H1 (cell line): ENCODE measurements at places on chromosomes 3 and 15. TPM values are rescaled to one million over a fixed set of nuclear protein-coding genes. Genes with fewer than 3 reads are reported as not detected.

GRCh38 chr3:128193168-128193567 lies 39.9 kb downstream of the EEFSEC start:
- DNase-seq, result no peak

The CRABP1 gene
- total RNA-seq, result 385 and 388 TPM in 2 replicates

- no peak for DNase-seq
Measured at GRCh38 chr15:98805434-98806274, 157.3 kb downstream of the IGF1R start.

DNA sequence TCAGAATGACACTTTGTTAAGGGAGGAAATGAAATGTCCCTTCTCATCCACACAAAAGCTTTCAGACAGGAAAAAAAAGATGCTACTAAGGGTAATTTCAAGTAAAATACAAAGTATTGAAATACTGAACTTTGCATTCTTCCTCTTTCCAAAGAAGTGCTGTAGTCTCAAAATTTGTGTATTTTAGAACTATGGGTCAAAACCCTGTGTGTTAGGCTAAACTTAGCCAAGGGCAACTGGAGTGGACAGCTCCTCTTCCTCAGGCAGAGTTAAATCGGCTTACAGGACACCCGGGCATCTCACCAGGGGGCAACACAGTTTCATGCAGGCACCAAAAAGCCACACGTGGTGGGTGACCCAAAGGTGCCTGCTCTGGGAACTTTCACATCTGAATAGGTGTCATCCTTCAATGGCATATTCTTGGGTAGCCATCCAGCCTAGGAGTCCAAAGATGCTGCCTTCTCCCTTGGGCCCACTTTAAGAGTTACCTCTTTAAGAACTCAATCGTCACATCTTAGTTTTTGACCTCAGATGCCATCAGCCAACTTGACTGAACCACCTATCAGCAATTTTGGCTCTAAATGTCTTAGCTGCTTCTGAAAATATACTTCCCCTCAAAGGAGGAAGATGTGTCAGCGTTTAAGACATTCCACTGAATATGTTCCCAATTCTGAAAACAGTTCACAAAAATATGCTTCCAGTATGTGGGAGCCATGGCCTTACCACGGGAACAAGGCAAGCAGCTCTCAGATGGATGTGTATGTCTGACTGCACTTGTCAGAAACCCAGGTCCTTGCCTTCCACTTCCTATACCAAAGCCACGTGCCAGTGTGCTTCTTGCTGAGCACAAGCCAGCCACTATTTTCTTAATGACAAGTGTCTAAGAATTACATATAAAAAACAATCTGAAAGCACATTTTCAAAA lies 32.2 kb upstream of the MUC13 start:
- no peak for DNase-seq

GRCh38 chr3:111314181-111314873 lies 227.7 kb upstream of the CD96 start:
- DNase-seq, result no peak

DNA sequence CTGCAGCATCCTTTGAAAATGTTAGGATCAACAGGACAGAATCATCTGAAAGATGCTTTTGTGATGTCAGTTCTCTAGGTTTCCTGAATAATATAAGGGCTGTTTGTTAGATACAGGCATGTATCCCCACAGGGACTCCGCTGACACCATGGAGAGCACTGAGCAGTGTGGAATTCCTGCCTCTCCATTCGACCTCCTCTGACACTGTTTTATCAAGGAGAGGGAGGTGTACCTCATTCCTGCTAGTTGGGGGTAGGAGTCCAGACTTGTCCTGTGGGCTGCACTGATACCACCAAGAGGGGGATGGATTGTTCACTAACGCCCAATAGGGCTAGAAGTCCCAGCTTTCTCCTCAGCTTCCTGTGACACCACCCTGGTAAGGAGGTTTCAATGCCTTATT lies 46.6 kb downstream of the LARS2 start:
- DNase-seq, result no peak

- DNase-seq, result no peak
Measured at GRCh38 chr3:128050597-128050996, 1.6 kb upstream of the SEC61A1 start.
